Psoas muscle (tissue), 8 donors: ENCODE measurements at places on chromosomes 11 and 22.

- no peak for DNase-seq
- H3K4me3 ChIP-seq, result no peak overlapping the region
- no peaks in the 10 kb centered on the region for H3K4me1 ChIP-seq
- H3K27me3 ChIP-seq, result no peaks in the 10 kb centered on the region
Measured at GRCh38 chr11:23755769-23756168, 741.1 kb upstream of the LUZP2 start.

- no peaks in the 10 kb centered on the region for H3K4me1 ChIP-seq
- no peaks in the 10 kb centered on the region for H3K27me3 ChIP-seq
- DNase-seq, result no peak
- no peak overlapping the region for H3K27ac ChIP-seq
- H3K36me3 ChIP-seq, result no peaks in the 10 kb centered on the region
Measured at GRCh38 chr11:111363985-111364384, 15.1 kb downstream of the POU2AF1 start.

- no peaks in the 10 kb centered on the region for H3K27me3 ChIP-seq
- no peak for DNase-seq
- peaks cover 18% of the 10 kb centered on the region for H3K4me1 ChIP-seq
- no peak overlapping the region for H3K27ac ChIP-seq
- no peak overlapping the region for H3K4me3 ChIP-seq
Measured at GRCh38 chr11:6268820-6269219, 9.2 kb downstream of the CCKBR start.

DNA sequence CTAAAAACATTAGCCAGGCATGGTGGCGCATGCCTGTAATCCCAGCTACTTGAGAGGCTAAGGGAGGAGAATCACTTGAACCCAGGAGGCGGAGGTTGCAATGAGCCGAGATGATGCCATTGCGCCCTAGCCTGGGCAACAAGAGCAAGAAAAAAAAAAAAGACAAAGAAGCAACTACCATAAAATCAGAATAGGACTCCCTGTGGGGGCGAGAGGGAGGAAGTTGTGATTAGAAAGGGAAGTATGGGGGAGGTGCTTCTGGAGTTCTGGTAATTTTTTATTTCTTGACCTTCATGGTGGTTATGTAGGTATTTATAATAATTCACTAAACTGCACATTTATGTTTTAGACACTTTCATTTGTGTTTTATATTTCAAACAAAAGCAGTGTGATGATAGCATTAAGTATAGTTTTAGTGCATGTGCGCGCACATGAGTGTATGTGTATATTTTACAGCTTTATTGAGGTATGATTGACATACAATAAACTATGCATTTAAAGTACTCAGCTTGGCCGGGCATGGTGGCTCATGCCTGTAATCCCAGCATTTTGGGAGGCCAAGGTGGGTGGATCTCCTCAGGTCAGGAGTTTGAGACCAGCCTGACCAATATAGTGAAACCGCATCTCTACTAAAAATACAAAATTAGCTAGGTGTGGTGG, 43.5 kb downstream of the SIK2 start:
- no peak overlapping the region for H3K27ac ChIP-seq
- H3K36me3 ChIP-seq, result no peaks in the 10 kb centered on the region
- DNase-seq, result no peak
- no peaks in the 10 kb centered on the region for H3K27me3 ChIP-seq

DNA sequence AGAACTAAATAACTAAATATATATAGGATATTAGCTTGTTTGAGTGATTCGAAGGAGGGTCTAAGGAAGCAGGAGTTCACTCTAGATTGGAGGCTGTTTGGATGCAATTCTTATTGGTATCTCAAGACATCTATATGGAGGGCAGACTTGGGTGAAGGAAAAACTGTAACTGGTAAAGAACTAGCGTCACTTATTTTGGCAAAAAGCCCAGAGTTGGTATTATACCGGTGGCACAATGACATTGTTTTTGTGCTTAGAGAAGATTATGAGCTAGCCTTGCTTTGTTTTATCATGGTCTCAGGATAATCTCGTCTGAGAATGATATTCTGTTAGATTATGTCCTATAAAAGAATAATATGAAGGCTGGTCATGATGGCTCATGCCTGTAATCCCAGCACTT, 6.0 kb upstream of the SLC35F2 start:
- H3K4me1 ChIP-seq, result peaks cover 5% of the 10 kb centered on the region
- no peaks in the 10 kb centered on the region for H3K36me3 ChIP-seq
- DNase-seq, result no peak
- no peak overlapping the region for H3K27ac ChIP-seq

DNA sequence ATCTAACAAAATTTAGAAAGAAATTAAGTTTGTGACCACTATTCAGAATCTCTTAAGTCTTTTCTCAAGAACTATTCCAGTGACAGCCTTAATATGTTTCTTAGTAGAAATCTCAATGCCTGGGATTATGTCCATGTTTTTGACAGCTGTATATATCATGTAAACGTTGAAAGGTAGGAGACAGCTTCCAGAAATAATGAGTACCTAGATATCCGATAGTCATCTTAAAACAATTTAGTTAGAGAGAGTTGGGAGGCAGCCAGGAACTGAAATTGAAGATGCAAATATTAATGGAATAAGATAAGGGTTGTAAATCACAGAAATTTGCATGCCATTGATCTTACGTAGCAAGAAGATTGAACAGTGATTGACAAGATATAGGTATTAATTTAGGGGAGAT, 955.2 kb downstream of the JRKL start:
- H3K27ac ChIP-seq, result no peak overlapping the region
- H3K36me3 ChIP-seq, result no peaks in the 10 kb centered on the region
- H3K4me1 ChIP-seq, result no peaks in the 10 kb centered on the region
- no peak overlapping the region for H3K4me3 ChIP-seq
- no peaks in the 10 kb centered on the region for H3K27me3 ChIP-seq

DNA sequence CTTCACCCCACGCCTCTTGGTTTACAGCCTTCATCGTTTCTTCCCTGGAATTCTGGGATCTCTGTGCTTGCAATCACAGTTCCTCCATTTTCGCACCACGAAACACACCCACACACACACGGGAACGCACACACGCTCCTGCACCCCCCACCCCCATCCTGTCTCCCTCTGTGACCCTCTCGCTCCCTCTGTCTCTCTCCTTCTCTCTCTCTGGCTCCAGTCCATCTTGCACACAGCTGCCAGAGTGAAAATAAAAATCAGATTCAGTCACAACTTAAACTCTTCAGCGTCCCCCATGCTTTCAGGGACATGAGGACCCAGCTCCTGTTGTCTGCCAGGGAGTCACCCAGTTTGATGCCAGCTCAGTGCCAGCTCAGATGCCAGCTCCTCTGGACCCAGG, 3.0 kb downstream of the GAL start:
- no peak overlapping the region for H3K27ac ChIP-seq
- H3K27me3 ChIP-seq, result peaks cover 64% of the 10 kb centered on the region
